ENCODE measurements at places on chromosomes 12 and 14.
A peak's percentile ranks its signal among the peaks of the same experiment; 100 is the strongest.

- no peak for DNase-seq
Observed at GRCh38 chr14:35553808-35554207, 19.8 kb downstream of the INSM2 start.

- peak; percentile 84 for DNase-seq
Observed at GRCh38 chr12:57213058-57213715, 3.4 kb upstream of the NXPH4 start.

DNA sequence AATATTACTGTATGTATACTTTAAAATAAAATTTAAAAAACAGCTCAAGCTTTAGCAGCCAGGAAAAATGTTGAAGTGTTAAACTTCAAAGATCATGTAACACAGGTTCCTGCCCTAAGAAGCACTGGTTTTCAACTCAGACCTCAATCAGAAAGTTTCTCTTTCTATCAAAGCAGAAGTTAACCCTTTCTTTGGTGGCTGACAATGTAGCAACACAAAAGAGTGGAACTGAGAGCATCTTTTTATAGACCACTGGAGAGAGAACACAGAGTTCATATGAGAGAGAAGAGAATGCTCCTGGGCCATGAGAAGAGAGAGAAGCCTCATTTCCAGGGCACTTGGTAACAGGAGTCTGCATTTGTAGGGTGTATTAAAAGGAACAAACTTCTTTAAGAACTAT lies 42.2 kb upstream of the KTN1 start:
- DNase-seq = no peak

DNA sequence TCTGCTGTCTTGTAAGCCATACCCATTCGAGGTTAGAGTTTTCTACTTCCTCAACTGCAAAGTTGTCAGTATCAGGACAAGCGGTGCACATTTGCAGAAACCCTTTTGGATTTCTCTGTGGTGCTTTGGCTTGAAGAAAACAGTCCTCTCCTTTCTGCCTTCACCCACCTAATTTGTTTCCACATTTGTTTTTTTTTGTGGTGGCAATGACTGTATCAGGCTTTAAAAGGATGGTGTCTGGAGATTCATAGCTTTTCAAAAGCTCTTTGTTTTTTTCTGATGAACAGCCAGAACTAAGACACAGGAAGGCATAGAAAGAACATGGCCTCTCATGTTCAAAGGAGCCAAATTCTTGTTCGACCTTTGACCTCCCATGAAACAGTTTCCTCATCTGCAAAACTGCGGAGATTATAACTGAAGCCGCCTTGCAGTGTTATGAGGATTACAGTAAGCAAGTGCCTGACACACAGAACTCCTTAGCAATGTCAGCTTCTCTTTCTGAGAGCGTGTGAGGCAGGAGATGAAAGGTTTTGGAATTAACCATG lies 270.6 kb upstream of the TBX3 start:
- no peak for DNase-seq

DNA sequence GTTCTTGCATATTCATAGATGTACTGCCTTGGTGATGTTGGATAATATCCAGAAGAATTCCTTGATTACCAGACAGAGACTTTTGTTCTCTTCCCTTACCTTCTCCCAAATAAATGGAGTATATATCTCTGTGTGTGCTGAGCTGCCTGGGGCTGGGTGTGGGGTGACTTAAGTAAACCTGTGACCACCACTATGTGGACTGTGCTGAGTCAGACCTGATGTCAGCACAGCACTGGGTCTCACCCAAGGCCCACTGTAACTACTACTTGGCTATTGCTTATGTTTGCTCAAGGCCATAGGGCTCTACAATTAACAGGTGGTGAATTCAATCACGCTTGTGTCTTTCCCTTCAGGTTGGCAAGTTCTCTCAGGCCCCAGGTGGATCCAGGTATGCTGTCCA lies 145.7 kb upstream of the MDGA2 start:
- DNase-seq = no peak

DNA sequence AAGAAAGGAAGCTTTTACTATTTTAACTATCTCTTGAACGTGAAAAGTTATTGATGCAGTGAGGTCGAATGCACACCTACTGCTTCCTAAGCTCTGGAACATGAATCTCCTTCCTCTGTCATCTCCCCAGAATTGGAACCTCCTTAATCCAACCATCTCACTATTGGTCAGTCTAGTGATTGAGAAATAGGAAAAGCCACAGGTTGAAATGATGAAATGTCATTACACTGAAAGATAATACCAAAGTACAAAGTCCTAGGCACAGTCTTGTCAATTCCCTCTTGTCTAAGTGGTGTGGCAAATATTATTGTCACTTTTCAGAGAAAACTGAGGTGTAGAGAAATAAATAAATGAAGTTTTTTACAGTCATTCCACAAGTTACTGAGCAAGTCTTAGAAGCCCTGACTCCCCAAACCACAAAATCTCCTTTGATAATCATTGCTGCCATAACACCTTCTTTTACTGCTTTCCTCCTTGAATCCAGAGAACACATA lies 19.5 kb upstream of the HIGD1C start:
- DNase-seq = peak; percentile 17

GRCh38 chr12:71786829-71787228 lies 32.2 kb downstream of the RAB21 start:
- DNase-seq = no peak

GRCh38 chr12:87116780-87117179 lies 860.6 kb upstream of the MGAT4C start:
- no peak for DNase-seq

DNA sequence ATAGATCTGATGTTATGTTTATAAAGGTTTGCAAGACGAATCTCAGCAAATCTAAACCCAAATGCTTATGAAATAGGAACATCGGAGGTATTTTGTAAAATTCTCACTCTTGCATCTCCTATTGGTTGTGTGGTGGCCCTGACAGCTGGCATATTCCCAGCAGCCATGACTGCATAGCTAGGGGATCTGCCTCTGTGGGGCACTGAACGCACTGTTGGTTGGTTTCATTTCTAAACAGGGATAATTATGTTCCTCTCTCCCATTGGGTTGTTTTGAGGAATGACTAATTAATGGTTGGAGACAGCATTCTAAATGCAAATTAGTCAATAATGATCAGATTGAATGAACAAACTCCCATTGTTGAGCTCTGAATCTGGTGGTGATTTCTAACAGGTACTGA lies 2.7 kb upstream of the BEST3 start:
- DNase-seq = no peak

DNA sequence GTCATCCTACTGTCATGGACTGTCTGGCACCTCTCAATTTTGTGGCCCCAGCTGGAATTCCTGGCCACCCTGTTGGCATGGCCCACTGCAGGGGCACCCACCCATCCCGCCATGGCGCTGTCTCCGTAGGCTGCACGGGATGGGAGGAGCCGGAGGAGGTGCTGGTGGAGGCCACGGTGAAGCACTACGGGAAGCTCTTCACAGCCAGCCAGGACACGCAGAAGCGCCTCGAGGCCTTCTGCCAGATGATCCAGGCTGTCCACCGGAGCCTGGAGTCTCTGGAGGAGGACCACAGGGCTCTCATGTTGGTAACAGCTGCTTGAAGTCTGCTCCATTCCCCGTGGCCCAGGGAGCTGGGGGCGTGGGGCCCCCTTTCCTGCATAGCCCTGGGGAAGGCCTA lies 3.9 kb downstream of the CCDC197 start:
- no peak for DNase-seq

DNA sequence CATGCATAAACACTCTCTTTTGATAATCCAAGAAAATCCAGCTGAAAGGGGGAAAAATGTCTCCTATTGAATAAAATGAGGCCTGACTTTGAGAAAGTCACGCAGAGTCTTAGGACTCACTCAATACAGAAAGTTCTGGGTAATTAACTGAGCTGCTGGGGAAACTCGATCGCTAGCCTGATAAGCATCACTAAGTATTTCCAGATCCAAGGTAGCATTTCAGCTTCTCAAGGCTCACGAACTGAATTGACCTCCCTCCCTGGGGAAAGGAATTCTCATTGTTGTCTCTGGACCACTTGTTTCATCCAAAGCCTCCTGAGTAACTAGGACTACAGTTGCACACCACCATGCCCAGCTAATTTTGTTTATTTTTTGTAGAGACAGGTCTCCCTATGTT lies 13.8 kb upstream of the ANAPC5 start:
- no peak for DNase-seq

DNA sequence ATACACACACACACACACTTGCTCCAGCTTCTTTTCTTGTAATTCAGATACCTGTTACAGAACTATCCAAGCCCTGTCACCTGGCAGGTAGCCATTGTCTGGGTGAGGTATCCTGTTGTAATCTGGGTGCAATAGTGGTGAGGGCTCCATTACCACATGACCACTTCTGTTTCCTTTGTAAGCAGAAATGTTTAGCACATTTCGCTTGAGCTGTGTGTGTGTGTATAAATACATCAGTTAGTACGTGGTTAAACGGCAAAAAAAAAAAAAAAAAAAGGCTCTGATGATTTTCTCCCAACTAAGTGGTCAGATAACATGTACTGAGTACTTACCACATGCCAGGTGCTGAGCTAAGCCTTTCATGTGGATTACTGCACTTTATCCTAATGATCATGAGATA lies 129.3 kb upstream of the SSTR1 start:
- DNase-seq = no peak

- DNase-seq = no peak
Observed at GRCh38 chr12:114579389-114579788, 104.6 kb downstream of the TBX3 start.

DNA sequence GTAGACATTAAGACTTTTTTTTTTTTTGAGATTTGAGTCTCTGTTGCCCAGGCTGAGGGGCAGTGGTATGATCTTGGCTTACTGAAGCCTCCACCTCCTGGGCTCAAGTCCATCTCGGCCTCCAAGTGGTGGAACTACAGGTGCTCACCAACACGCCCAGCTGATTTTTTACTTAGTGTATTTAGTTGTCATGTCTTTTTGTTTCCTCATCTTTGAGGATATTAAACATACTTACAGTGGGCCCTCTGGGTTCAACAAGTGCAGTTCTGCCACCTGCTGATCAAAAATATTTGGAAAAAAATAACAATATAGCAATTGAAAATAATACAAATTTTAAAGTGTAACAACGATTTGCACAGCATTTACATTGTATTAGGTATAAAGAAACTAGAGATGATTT lies 4.4 kb upstream of the B4GALNT1 start:
- DNase-seq = no peak

DNA sequence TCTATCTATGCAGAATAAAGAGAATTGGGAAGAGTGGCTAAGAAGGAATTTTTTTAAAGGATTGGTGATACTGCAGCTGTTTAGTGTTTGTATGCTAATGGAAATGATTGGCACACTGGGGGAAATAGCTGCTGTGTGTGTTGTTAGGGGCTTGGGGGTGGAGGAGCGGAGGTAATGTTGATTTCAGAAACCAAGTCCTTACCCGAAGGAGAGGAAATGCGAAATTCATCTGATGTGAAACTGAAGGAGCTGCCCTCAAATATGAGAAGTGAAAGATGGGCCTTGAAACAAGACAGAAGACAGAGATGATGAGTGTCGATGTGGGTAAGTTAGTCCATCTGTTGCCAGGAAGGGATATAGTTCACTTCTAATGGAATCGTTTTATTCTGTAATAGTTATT lies 21.2 kb upstream of the RNASE12 start:
- DNase-seq = no peak

DNA sequence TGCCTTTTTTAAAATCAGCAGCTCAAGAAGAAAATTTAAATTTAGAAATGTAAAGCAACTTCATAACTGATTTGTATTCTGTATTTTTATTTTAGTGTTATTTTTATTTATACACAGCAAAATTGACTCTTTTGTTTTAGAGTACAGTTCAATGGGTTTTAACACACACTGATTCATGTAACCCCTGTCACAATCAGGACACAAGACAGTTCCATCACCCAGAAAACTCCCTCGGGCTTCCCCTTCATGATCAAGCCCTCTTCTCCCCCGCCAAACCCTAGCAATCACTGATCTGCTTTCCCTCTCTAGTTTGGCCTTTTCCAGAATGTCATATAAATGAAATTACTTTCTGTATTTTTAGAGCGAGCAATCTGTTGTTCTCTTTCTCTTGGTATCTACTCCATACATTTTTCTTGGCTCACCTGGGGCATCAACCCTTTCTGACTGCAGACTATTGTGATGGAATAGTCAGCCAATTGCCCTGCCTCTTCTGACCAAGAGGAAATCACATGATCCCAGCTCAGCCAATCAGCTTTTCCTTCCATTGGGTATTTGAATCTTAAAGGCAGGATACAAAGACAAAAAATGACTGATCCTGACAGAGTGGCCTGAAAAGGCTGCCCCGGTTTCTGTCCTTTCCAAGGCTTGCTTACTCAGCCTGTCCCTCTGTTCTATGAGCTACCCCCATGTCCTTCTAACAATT lies 5.3 kb downstream of the SLC5A8 start:
- DNase-seq = no peak

- no peak for DNase-seq
Observed at GRCh38 chr12:19834592-19834991, 395.3 kb downstream of the AEBP2 start.

DNA sequence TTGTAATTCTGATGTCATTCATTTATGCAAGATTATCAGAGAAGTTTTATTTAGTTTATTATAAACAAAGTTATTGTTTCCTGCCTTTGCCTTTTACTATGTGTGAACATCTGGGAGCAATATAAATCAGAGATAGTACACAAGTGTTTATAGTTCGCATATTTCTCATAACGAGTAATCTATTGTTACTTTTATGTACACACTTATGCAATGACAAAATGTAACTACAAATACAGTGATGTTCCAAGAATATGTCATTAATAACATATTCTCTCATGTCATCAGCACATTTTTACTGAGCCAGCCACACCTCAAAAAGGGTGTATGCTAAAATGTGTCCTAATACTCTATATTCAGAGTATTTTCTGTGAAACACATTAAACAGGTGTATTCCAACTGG lies 243.2 kb downstream of the ALX1 start:
- DNase-seq = no peak

GRCh38 chr12:100326208-100326607 lies 30.7 kb upstream of the SLC17A8 start:
- DNase-seq = no peak

- DNase-seq = no peak
Observed at GRCh38 chr12:11824736-11825135, 175.3 kb downstream of the ETV6 start.

- no peak for DNase-seq
Observed at GRCh38 chr12:28795311-28795710, 353.8 kb upstream of the FAR2 start.

DNA sequence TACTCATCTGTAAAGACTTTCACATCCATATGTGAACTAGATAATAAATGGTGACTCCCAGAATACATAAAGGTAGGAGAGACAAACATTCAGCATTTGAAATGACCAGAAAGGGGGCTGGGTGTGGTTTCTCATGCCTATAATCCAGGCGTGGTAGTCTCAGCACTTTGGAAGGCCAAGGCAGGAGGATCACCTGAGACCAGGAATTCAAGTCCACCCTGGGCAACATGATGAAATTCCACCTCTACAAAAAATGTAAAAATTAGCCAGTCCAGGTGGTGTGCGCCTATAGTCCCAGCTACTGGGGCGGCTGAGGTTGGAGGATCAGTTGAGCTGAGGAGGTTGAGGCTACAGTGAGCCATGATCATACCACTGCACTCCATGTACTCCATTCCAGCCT lies 4.1 kb upstream of the CS start:
- DNase-seq = no peak

GRCh38 chr14:63933110-63933509 lies 80.3 kb downstream of the SYNE2 start:
- peak; percentile 60 for DNase-seq

- DNase-seq = no peak
Observed at GRCh38 chr12:19988948-19989347, 379.4 kb upstream of the PDE3A start.

All from activated CD4-positive, alpha-beta T cell treated with anti-CD3 and anti-CD28 coated beads, Interleukin-2, Interleukin-4, amounts not matched to agents 100 ng/mL and 50 ng/mL, durations not matched to agents 16 hours and 8 hours (primary cell).